ENCODE measurements at places on chromosomes 1 and 21. TPM values are rescaled to one million over a fixed set of nuclear protein-coding genes. Genes with fewer than 3 reads are reported as not detected.

PGBD2 gene
- 6.1 TPM for total RNA-seq

FYB2 gene
- not detected for total RNA-seq

ADCY10 gene
- total RNA-seq = 0.15 TPM

NHLH1 gene
- not detected for total RNA-seq

C1QC gene
- total RNA-seq = not detected

RHCE gene
- total RNA-seq = 0.15 TPM

MORN1 gene
- 10.3 TPM for total RNA-seq

GPA33 gene
- not detected for total RNA-seq

ATF3 gene
- 5.8 TPM for total RNA-seq

SDHC gene
- 38.7 TPM for total RNA-seq

KRTAP12-2 gene
- total RNA-seq = not detected

WARS2 gene
- total RNA-seq = 18.9 TPM

BACH1 gene
- total RNA-seq = 75.2 TPM

Measured in smooth muscle cell of trachea (primary cell).